ENCODE measurements at places on chromosomes 1 and 21.

DNA sequence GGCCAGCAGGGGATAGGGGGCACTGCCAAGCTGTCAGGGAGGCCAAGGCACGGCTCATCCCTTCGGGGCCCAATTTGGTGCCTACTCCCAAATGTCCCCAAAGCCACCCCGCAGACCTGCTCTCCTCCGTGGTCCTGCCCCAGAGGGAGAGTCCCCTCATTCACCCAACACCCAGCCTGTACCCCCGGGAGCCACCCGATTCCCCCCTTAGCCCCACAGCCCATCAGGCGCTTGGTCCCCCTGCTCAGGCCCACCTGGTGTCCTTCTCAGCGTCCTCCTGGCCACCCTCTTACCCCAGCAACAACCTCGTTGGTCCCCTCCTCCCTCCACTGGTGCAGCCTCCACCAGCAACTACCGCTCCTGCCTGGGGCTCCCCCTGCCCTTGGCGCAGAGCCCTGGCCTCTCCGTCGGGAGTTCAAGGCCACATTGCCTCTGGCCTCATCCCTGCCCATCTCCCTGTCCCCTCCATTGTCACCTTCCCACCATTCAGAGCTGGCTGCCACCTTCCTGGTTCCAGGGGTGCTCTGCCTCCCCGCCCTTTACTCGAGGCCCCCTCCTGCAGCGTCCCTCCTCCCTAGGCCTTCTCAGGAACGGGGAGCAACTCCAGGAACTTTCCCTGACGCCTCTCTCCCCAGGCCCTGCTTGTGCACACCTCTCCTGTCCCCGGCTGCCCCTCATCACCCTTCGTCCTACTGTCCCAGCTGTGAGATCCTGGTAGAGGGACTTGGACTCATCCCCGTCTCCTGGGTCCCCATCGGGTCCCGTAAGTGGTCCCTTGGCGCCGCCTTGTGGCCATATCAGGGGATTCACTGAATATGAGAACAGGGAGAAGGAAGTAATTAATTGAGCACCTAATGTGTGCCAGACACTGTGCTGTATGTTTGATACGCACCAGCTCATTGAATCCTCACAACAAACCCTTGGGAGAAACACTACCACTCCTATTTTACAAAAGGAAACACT lies 73.9 kb downstream of the RAP1GAP start:
- no peaks in the 10 kb centered on the region for H3K36me3 ChIP-seq
- no peak overlapping the region for H3K4me3 ChIP-seq
- no peak overlapping the region for H3K27ac ChIP-seq
- peaks cover 10% of the 10 kb centered on the region for H3K27me3 ChIP-seq
- peaks cover 10% of the 10 kb centered on the region for H3K4me1 ChIP-seq

- no peak overlapping the region for H3K27ac ChIP-seq
- no peaks in the 10 kb centered on the region for H3K36me3 ChIP-seq
- no peak overlapping the region for H3K4me3 ChIP-seq
- no peaks in the 10 kb centered on the region for H3K27me3 ChIP-seq
- no peak for DNase-seq
These were observed 59.7 kb downstream of the ERICH3 start for GRCh38 chr1:74613894-74614293.

DNA sequence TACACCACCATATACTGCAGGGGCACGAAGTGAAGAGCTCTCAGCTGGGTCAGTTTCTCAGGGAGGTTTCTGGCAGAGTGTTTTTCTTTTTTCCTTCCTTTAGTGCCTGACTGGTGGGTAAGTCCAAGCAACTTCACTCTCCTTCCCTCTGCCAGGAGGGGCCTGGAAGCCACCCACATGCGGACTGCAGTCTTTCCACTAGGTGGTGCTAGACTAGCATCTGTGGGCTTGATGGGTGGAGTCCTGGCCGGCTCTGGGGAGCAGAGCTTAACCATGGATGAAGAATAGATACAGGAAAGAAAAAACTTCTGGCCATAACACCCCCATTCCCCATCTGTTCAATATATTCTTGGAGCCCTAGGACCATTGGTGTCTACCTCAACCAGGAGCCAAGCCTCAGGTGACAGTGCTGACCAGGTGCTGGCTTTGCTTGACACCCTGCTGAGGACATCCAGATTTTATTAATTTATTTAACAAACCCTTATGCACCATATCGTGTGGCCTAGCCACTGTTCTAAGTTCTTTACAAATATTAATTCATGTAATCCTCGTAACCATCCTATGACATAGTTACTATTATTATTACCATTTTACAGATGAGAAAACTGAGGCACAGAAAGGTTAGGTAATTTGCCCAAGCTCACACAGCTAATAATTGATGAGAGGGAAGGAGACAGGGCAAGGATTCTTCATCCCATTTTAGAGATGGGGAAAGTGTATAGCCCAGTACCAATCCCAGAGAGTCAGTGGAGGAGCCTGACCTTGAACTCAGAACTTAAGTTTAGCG lies 126.7 kb upstream of the CSF3R start:
- no peak overlapping the region for H3K27ac ChIP-seq
- H3K4me1 ChIP-seq = peaks cover 7% of the 10 kb centered on the region
- DNase-seq = peak; percentile 78

DNA sequence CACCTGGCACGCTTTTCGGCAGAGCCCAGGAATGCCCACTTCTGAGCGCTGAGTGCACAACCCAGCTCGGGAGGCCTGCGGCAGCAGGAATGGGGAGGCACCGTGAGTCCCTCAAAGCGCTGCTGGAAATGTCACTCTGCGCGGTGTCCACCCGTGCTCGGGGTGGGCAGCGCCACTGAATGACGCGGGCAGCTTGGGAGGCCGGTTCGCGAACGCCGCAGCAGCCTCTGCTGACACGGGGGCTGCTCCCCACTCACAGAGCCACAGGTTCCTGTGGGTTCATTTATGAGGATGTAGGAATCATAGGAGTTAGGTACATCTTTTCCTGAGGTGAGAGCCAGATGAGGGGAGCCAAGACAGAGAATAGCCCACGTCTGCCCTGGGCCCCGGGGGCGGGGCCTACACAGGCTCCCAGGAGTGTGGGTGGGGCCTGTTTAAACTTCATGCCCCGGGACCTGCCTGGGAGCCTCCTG lies 146.7 kb upstream of the COL6A1 start:
- H3K36me3 ChIP-seq = no peaks in the 10 kb centered on the region
- DNase-seq = no peak
- H3K27me3 ChIP-seq = peaks cover 4% of the 10 kb centered on the region
- peaks cover 45% of the 10 kb centered on the region for H3K4me1 ChIP-seq
- no peak overlapping the region for H3K4me3 ChIP-seq
- H3K27ac ChIP-seq = no peak overlapping the region

DNA sequence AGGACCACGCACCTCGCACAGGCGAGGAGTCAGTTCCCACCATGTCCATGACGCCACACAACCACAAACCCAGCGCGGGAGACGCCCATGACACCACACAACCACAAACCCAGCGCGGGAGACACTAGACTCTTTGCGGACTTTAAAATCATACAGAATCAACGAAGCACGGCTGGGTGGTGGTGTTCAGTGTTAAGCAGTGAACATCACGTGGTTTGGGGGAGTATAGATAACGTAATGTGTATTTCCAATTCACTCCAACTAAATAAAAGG lies 19.2 kb downstream of the PTTG1IP start:
- H3K27ac ChIP-seq = peak overlapping the region; percentile 78
- no peaks in the 10 kb centered on the region for H3K4me1 ChIP-seq
- no peak for DNase-seq
- H3K4me3 ChIP-seq = no peak overlapping the region
- H3K36me3 ChIP-seq = peaks cover 70% of the 10 kb centered on the region

- no peak overlapping the region for H3K4me3 ChIP-seq
- H3K36me3 ChIP-seq = no peaks in the 10 kb centered on the region
- no peak overlapping the region for H3K27ac ChIP-seq
- peaks cover 53% of the 10 kb centered on the region for H3K4me1 ChIP-seq
- H3K27me3 ChIP-seq = peaks cover 7% of the 10 kb centered on the region
- no peak for DNase-seq
These were observed 2.5 kb upstream of the UBASH3A start for GRCh38 chr21:42401154-42401553.

GRCh38 chr1:156193488-156194299 lies at the start of gene SLC25A44:
Gene SLC25A44, plus strand, starts transcription at chr1:156194104. Its CDS starts 5,744 bp downstream, at chr1:156199848.
- H3K4me3 ChIP-seq = peak within 1 kb of the TSS; percentile 96
- H3K27me3 ChIP-seq = peaks cover 7% of the 10 kb centered on the region
- H3K36me3 ChIP-seq = no peaks in the 10 kb centered on the region

- H3K4me1 ChIP-seq = no peaks in the 10 kb centered on the region
- peak; percentile 68 for DNase-seq
- no peak overlapping the region for H3K4me3 ChIP-seq
- H3K27me3 ChIP-seq = no peaks in the 10 kb centered on the region
- no peaks in the 10 kb centered on the region for H3K36me3 ChIP-seq
These were observed 41.3 kb upstream of the EIF4G3 start for GRCh38 chr1:21217812-21218596.

GRCh38 chr1:114535401-114535800 lies 24.4 kb upstream of the TRIM33 start:
- H3K36me3 ChIP-seq = no peaks in the 10 kb centered on the region
- H3K27ac ChIP-seq = no peak overlapping the region
- H3K4me1 ChIP-seq = no peaks in the 10 kb centered on the region
- peaks cover 9% of the 10 kb centered on the region for H3K27me3 ChIP-seq

DNA sequence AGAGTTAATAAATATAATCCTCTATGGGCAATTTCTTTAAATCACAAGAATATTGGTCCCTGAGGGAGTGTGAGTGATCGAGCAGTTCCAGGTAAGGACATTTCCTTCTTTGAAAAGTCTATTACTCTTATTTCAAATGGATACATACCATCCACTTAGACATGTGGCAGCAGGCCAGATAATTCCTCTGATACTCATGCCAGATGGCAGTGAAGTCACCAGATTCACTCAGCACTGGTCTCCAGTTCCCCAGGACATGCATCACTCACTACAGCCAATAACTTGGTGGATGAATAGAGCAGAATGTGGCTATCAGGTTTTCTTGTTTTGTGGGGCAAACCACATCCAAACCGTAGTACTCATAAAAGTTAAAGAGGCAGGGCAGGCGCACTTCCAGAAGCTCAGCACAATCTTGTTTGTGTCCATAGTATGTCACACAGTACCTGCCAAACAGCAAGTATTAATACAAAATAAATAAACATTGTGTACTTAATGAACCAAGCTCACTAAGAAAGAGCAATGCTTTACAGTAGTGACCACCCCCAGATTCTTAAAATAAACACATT lies 74.2 kb upstream of the CD53 start:
- H3K27me3 ChIP-seq = peaks cover 30% of the 10 kb centered on the region
- no peaks in the 10 kb centered on the region for H3K4me1 ChIP-seq
- no peaks in the 10 kb centered on the region for H3K36me3 ChIP-seq
- DNase-seq = no peak
- H3K4me3 ChIP-seq = no peak overlapping the region

DNA sequence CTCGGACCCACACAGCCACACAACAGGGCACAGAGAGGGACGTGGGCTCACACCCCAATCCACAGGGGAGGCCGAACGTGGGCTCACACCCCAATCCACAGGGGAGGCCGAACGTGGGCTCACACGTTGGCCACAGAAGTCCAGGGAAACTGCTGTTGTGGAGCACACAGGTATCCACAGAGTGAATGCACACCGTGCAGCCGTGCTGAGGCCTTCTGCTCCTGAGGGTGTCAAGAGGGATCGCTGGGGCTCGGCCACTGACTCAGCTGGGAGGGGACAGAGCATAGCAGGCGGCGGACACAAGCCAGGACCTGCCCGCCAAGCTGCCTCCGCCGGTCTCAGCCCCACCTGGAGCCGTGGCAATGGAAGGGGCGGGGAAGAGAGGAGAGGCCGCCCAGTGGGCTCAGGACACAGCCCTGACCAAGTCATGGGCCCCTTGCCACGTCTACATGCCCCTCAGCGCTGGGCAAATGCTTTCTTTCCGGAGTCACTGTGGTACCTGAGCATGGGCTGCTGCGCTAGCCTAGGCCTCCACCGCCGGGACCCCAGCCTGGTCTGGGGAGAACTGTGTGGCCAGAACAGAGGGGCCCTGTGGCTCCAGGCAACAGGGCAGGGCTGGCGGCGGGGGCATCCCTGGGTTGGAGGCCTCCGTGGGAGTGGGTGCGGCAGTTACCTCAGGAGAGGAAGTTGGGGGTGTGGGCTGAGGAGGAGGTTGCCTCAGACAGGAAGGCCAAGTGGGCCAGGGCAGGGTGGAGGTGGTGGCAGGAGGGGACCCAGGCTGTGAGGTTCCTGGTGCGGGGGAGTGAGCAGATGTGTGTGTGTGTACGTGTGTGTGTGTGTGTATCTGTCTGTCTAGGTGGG lies 1.2 kb downstream of the SYTL1 start:
- no peak overlapping the region for H3K27ac ChIP-seq
- peaks cover 57% of the 10 kb centered on the region for H3K4me1 ChIP-seq
- peaks cover 6% of the 10 kb centered on the region for H3K27me3 ChIP-seq
- H3K36me3 ChIP-seq = no peaks in the 10 kb centered on the region

- peaks cover 9% of the 10 kb centered on the region for H3K27me3 ChIP-seq
- H3K27ac ChIP-seq = peak overlapping the region; percentile 93
- no peaks in the 10 kb centered on the region for H3K36me3 ChIP-seq
- no peak for DNase-seq
- H3K4me3 ChIP-seq = no peak overlapping the region
- H3K4me1 ChIP-seq = peaks cover 31% of the 10 kb centered on the region
These were observed 32.2 kb downstream of the BATF3 start for GRCh38 chr1:212667223-212668139.

DNA sequence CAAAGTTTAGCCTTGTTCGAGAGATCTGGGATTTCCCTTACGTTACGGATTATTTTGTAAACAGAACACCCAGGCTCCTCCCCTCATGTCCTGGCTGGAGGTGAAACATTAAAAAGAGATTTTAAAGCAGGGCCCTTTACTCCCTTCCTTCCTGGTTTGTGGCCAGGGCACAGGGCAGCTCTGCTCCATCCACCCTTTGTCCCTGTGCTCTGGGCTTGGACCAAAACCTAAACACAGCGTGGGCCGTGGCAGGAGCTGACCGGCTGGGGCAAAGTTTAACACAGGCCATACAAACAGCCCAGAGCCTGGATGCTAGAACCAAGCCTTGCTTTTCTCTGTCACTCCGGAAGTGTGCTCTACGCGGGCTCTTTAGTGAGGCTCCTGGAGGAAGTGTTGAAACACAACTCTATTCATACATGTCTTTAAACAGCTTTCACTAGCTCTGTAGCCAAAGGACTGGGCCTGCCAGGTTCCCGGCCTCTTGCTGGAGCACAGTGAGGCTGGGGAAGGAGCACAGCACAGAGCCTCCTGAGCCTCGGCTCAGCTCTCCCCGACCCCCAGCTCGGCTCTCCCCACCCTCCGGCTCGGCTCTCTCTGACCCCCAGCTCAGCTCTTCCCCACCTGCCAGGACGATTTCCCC lies 84.7 kb downstream of the PDE9A start:
- DNase-seq = no peak
- H3K27me3 ChIP-seq = no peaks in the 10 kb centered on the region
- no peak overlapping the region for H3K4me3 ChIP-seq
- H3K27ac ChIP-seq = peak overlapping the region; percentile 98
- peaks cover 40% of the 10 kb centered on the region for H3K4me1 ChIP-seq

DNA sequence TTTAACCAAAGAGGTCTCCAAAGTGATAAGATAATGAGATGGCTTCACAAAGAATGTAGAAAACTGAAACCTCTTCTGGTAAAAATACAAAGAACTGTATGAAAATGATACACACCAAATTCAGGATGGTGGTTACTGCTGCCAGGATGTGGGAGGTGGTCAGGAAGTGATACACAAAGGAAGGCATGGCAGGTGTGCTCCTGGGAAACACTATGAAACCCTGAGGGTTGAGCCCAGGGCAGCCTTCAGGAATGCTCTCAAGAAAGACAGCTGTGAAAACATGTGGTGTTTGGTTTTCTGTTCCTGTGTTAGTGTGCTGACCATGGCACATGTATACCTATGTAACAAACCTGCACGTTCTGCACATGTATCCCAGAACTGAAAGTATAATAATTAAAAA lies 109.3 kb downstream of the NTNG1 start:
- no peak overlapping the region for H3K27ac ChIP-seq
- no peaks in the 10 kb centered on the region for H3K36me3 ChIP-seq
- no peaks in the 10 kb centered on the region for H3K27me3 ChIP-seq
- peaks cover 17% of the 10 kb centered on the region for H3K4me1 ChIP-seq
- no peak for DNase-seq
